Cardiac muscle cell (in vitro differentiated cells and primary cell): ENCODE measurements at places on chromosomes 11 and 22.

GRCh38 chr11:63667995-63668795 lies 3.0 kb downstream of the ATL3 start:
- DNase-seq, result no peak

- DNase-seq, result no peak
These were observed 14.1 kb downstream of the PIK3IP1 start for GRCh38 chr22:31278151-31278621.

DNA sequence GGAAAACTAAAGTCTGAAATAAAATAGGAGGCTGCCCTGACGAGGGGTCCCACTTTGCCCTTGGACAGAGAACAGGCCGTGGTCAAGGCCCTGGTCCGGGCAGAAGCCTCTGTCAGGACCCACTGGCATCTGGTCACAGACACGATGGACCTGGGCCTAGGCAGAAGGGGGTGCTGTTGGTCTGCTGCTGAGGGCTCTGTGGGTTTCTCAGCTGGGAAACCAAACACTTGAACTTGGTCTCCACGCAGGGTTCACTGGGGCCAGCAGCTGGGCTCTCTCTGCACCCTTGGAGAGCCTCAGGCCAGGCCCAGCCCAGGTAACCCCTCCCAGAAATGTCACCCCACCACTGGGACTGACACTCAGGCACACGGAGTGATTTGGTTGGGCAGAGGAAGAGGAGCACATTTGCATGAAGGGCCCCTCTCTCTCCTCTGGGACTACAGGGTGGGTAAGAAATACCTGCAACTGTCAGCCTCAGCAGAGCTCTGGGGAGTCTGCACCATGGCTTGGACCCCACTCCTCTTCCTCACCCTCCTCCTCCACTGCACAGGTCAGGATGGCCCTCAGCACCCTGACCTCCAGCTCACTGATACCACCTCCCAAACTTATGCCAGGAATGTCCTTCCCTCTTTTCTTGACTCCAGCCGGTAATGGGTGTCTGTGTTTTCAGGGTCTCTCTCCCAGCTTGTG lies 48.1 kb upstream of the TOP3B start:
- DNase-seq, result peak; percentile 30

DNA sequence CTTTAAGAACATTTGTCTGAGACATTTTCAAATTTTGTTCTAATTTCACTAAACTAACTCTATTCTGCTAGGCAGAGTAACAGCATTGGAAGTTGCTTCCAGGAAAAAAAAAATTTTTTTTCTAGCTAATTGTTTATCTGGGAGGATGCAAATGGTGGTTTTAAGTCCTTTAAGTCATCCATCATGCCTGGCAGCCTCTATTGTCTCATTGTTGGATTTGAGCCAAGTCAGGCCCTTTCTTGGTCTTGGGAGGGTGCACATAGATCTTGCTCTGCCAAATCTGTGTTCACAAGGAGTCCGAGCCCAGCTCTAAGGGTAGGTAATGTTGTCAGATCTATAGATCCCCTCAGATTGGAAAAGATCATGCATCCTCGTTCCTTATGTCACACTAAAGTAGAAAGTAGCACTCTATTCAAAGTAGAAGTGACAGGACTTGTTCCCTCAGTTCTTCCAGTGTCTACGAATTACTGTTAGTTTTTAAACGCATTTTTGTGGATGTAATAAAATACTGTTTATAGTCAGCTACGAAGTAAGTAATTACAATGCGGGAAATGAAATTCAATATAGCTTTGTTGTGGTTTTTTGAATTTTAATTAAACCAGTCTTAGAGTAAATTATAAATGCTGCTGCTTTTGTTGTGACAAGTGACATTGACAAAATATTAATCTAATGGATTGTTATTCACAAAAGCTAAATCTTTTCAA lies 166.0 kb upstream of the RASSF10 start:
- peak; percentile 79 for DNase-seq

- DNase-seq, result no peak
These were observed 28.6 kb downstream of the TECTA start for GRCh38 chr11:121129362-121130340.

DNA sequence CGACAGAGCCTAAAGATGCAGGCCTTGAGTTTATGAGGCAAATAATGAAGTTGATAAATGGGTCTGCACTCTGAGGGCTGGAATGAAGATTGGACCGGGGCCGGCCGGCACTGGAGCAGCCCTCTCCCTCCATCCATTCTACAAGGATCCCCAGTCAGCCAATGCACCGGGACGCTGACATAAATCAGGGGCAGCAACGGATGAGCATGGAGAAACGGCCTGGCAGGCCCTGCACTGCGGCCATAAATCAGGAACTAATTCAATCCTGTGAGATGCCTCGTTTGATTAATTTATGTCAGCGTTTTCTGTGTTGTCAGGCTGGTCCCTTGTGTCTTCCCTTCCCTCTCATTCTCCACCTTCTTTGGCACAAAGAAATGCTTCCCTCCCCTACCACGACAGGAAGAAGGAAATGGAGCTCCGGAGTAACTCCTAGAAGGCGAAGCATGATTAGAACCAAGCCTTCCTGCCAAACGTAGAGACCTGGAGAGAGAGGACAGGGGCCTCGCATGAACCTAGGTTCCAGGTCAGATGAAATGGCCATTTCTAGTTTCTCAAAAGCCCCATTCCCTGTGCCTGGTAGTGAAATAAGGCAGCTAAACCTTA lies 358.4 kb downstream of the OPCML start:
- DNase-seq, result no peak

GRCh38 chr11:82845356-82846353 lies 54.6 kb downstream of the PRCP start:
- DNase-seq, result no peak

DNA sequence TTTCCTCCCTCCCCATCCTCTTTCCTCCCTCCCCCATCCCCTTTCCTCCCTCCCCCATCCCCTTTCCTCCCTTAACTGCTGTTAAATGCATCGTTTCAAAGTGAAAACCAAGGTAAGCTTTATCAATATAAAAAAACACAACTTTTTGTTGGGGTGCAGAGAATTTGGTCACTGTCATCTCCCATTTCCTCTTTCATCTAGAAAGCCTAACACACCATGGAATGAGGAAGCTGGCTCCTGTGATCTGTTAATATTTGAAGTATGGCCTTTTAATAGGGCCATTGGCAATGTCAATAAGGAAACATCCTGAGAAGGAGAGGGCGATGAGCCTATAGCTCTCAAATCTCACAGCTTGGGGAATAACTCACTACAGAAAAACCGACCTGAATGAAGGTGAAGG lies 7.0 kb downstream of the EXPH5 start:
- DNase-seq, result no peak

- DNase-seq, result no peak
These were observed 10.0 kb downstream of the DCPS start for GRCh38 chr11:126313826-126314225.

GRCh38 chr11:95500466-95500865 lies 269.5 kb upstream of the SESN3 start:
- no peak for DNase-seq

DNA sequence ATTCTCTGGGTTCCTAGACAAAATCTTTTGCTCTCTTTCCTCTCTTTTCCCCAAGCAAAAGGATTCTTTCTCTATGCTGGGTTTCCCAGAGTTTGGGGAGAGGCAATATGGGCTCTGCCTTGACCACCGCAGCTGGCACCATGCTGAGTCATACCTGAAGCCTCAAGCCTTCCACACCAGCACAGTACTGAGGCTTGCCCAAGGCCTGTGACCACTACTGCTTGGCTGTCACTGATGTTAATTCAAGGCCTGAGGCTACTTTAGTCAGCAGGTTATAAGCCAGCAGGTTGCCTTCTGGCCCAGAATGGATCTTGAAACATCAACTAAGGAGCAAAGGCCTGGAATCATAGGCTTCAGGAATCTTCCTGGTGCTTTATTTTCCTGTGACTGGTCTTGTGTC lies 185.3 kb downstream of the DYNC2H1 start:
- no peak for DNase-seq

- DNase-seq, result peak; percentile 64
These were observed 8.2 kb downstream of the ARRB1 start for GRCh38 chr11:75342966-75343870.

DNA sequence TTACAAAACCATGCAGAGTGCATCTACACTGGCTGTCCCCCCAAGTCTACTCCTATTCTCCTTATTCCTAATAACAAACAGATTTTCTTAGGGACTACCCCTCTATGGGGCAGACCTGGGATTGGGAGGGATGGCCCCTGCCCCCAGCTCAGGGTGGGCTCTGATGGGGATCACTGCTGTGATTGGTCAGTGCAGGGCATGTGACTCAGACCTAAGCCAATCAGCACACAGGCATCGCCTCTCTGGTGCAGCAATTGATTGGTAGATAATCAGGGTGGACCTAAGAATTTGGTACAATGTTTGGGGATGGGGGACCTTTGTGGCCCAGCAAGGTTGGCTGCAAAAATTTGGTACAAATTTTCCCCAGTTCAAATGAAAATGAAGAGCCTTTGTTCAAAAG lies 57.2 kb upstream of the SHANK2 start:
- DNase-seq, result no peak

- no peak for DNase-seq
These were observed 2.3 kb upstream of the ACR start for GRCh38 chr22:50735739-50736030.

GRCh38 chr11:119567688-119568582 lies 145.0 kb upstream of the THY1 start:
- DNase-seq, result peak; percentile 84

- DNase-seq, result no peak
These were observed 50.7 kb downstream of the ZNRF3 start for GRCh38 chr22:28934026-28934425.

DNA sequence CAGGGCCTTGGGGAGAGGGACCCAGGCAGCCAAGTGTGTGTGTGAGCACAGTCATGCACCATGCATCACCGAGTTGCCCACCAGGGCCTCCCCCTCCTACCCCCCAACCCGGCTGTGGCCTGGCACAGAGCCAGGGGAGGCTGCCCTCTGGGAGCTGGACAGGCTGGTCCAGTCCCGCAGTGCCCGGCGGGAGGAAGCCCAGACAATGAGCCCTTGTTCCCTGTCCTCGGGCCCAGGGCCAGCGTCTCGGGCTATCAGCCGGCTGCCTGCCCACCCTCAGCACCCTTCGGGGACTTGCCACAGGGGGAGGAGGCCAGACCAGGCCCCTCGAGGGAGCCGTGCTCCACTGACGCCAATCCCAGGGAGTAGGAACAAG lies 4.5 kb downstream of the LRRC75B start:
- no peak for DNase-seq

- DNase-seq, result no peak
These were observed 5.6 kb downstream of the TBX1 start for GRCh38 chr22:19766240-19766510.

DNA sequence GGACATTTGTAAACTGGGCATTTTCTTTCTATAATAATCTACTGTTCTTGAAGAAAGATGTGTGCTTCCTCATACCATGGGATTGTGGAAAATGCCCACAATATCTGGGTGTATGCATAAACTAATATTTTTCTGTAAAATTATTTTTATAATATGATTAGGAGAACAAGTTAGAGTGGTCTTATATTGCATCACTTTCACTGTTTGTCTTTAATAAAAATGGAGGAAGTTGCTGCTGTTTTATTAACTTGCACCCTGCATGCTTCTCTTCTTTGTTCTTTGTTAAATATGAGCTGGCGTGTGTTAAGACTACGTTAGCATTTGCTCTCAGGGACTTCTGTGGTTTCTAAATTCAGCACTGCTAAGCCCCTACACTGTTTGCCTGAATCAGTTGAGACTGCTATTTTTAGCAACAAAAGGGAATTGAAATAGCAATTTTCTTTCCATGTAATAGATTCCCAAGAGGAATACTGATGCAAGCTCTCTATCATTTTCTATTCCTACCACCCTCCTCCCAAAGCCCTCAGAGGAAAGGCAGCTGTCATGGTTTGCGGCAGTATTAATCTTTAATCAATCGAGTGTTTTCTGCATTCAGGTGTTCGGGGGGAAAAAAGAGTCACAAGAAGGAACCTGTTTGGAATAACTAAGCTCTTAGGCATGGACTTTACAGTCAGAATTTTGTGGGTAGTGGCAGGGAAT lies 56.1 kb downstream of the HSD17B12 start:
- peak; percentile 75 for DNase-seq

DNA sequence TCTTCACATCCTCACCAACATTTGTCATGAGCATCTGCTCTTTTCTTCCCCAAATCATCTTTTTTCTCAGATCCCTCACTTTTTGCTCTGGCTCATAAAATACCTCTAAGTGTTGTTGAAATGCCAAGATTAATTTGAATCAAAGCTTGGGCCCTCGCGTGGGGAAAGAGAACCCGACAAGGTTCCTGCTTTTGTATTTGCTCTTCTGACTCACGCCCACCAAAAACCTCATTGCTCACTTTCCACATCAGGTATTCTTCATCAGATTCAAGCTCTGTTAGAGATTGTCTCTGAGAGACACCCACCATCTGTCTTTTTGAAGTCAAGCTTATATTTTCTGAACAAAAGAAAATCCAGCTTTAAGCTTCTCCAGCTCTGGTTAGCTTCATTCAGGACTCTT lies 52.9 kb upstream of the FBXO3 start:
- no peak for DNase-seq
